ENCODE measurements at places on chromosomes 1 and 21.

- no peaks in the 10 kb centered on the region for H3K27me3 ChIP-seq
- no peak overlapping the region for H3K4me3 ChIP-seq
- no peaks in the 10 kb centered on the region for H3K36me3 ChIP-seq
- no peak for DNase-seq
- peaks cover 30% of the 10 kb centered on the region for H3K4me1 ChIP-seq
These were observed 59.5 kb downstream of the TOMM20 start for GRCh38 chr1:235069176-235069575.

DNA sequence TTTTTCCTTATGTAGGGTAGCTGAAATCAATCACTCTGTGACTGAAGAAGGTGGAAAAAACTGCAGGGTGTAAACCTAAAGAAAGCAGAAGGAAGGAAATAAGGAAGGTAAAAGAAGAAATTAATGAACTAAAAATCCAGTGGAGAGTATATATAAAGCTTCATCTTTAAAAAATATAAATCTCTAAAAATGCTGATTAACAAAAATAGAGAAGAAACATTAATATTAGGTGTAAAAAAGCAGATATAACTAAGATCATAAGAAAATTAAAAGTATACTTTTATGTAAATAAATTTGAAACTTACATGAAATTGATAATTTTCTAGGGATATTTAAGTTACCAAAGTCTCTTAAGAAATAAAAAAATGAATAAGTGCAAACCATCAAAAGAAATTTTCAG, 159.8 kb downstream of the GALNT2 start:
- DNase-seq = no peak
- no peak overlapping the region for H3K4me3 ChIP-seq
- H3K36me3 ChIP-seq = no peaks in the 10 kb centered on the region
- H3K4me1 ChIP-seq = peaks cover 46% of the 10 kb centered on the region

GRCh38 chr1:25067518-25068251, 137.6 kb upstream of the RUNX3 start:
- no peaks in the 10 kb centered on the region for H3K36me3 ChIP-seq
- H3K27ac ChIP-seq = no peak overlapping the region
- H3K4me1 ChIP-seq = no peaks in the 10 kb centered on the region
- DNase-seq = no peak

DNA sequence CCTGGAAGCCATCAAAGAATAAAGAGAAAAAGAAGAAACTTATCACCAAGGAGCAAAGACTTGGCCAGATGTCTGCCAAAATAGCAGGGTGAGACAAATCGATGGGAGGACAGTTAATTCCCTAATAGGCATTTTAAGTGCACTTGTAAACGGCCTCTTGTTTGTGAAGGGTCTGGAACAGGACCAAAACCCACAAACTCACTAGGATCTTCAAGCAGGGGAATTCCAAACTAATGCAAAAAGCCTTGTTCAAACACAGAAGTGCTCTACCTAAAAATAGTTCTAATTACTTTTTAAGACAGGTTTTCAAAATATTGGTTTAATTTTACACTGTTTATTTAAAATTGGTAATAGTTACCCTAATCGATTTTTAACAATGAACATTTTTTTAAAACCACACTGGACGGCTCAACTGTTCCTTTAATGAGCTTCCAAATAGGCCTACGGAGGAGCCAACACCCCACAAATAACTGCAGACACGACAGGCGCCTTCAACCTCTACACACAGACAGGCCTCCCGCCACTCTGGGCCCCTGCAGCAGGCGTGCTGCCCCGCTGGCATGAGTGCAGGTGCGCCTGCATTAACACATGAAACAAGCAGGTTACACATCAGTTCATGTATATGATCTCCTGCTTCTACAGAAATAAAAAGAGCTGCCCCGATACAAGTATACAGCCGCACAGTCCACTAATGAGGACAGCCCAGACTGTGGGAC, 15.8 kb downstream of the UBE2G2 start:
- H3K4me3 ChIP-seq = no peak overlapping the region
- no peak overlapping the region for H3K27ac ChIP-seq
- no peaks in the 10 kb centered on the region for H3K4me1 ChIP-seq

- no peaks in the 10 kb centered on the region for H3K27me3 ChIP-seq
- H3K36me3 ChIP-seq = no peaks in the 10 kb centered on the region
- H3K4me3 ChIP-seq = no peak overlapping the region
- H3K27ac ChIP-seq = no peak overlapping the region
- no peaks in the 10 kb centered on the region for H3K4me1 ChIP-seq
These were observed 38.2 kb downstream of the PTPRC start for GRCh38 chr1:198677027-198677426.

DNA sequence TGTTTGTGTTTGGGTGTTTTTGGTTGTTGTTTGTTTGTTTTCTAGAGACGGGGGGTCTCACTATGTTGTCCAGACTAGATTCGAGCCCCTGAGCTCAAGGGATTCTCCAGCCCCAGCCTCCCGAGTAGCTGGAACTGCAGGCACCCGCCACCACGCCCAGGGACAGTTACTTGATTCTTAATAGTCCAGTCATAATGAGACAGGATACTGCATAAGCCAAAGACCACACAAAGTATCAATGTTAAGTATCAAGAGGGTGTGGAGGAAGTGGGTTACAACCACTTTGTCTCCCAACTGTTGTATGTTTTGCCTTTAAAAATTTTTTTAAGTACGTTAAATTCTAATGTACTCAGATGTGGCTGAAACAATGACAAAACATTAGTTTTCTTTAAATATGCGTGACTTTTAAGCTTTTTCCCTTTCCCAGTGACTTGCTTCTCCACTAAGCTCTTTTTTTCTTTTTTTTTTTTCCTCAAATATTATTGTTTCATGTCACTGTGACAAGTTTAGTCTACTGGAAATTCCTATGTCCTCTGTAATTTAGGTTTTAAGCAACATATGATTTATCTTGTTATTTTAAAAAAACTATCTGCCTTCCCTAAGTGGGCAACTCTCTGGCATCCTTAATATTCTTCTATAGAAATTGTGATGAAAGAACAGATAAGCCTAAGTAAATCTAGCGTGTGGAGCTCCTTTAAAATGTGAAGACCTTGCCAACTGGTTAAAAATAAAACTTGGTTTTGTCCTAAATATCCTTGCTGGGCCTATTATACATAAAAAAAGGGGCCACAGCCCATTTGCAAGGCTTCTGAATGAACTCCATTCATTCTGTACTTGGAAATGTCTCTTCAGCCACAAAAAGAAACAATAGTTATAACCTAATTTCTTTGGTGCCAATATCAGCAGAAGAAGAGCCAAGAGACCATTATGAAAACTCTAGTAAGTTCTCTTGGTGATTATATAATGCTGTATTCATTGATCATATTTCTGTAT, 56.2 kb upstream of the DPH5 start:
- no peaks in the 10 kb centered on the region for H3K36me3 ChIP-seq
- H3K27me3 ChIP-seq = no peaks in the 10 kb centered on the region
- no peak overlapping the region for H3K27ac ChIP-seq
- no peak for DNase-seq
- H3K4me3 ChIP-seq = no peak overlapping the region
- H3K4me1 ChIP-seq = peaks cover 3% of the 10 kb centered on the region

- no peak for DNase-seq
- no peak overlapping the region for H3K27ac ChIP-seq
- H3K4me1 ChIP-seq = no peaks in the 10 kb centered on the region
- no peaks in the 10 kb centered on the region for H3K36me3 ChIP-seq
These were observed 58.5 kb upstream of the SERTAD4 start for GRCh38 chr1:210174133-210174532.

DNA sequence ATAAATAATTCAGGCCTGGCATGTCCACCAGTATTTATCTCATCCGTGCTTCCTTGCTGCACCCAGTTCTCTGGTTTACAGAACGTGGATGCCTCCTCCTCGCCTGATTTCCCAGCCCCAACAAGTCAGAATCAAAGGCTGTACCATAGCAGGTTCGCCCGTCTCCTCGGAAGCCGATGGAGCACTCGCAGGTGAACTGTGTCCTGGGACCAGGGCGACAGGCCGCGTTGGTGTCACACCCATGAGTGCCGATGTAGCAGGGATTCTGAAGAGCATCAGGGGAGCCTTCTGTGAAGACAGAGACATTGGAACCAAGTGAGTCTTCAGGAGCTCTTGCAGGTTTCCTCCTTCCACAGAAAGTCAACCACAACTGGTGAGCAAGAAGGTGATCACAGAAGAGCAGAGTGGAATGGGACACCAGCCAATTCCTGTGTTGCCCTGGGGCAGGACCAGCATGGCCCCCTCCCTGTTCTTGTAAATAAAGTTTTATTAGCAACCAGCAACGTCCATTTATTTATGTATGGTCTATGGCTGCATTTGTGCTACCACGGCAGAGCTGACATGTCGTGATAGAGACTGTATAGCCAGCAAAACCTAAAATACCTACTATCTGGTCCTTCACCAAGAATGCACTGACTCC, 40.8 kb downstream of the NID1 start:
- no peak overlapping the region for H3K27ac ChIP-seq
- H3K4me1 ChIP-seq = peaks cover 7% of the 10 kb centered on the region
- no peaks in the 10 kb centered on the region for H3K27me3 ChIP-seq
- H3K36me3 ChIP-seq = peaks cover 41% of the 10 kb centered on the region
- H3K4me3 ChIP-seq = no peak overlapping the region

- no peaks in the 10 kb centered on the region for H3K36me3 ChIP-seq
- no peak for DNase-seq
- no peak overlapping the region for H3K4me3 ChIP-seq
- no peaks in the 10 kb centered on the region for H3K27me3 ChIP-seq
- no peaks in the 10 kb centered on the region for H3K4me1 ChIP-seq
These were observed 85.9 kb downstream of the ZNF281 start for GRCh38 chr1:200323856-200324400.

GRCh38 chr1:243896313-243896712, 46.3 kb upstream of the AKT3 start:
- no peaks in the 10 kb centered on the region for H3K36me3 ChIP-seq
- DNase-seq = no peak
- H3K4me3 ChIP-seq = no peak overlapping the region
- H3K27me3 ChIP-seq = no peaks in the 10 kb centered on the region
- H3K4me1 ChIP-seq = no peaks in the 10 kb centered on the region

DNA sequence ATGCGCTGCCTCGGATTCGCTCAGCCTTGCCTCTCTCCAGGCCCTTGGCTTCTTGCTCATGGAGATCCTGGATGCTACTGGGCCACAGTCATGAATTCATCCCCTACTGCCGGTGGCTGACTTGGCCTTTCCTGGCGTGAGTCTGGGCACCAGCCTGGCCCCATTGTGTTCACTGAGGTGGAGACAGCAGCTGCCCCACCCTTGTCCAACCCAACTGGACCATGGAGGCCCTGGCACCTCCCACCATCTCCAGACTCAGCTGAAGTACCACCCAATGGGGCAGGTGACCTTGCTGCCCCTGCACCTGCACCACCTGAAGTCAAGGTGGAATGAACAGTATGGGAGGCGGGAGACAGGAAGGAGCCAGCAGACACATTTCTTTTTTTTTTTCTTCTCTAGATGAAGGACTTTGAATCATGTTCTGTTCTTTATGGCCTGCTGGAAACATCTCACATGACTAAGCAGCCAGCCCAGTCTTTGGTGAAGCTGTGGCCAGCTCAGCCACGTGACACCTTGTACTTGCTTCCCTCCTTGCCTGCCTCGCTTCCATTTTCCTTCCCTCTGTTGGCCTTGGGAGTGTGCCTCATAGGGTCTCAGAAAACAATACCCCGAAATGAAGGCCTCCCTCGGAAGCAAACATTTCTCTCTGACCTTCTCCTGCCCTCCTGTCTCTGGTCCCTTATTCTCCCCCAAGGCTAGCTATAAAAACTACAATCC, 3.8 kb upstream of the SLC30A2 start:
- H3K36me3 ChIP-seq = no peaks in the 10 kb centered on the region
- H3K4me3 ChIP-seq = no peak overlapping the region

DNA sequence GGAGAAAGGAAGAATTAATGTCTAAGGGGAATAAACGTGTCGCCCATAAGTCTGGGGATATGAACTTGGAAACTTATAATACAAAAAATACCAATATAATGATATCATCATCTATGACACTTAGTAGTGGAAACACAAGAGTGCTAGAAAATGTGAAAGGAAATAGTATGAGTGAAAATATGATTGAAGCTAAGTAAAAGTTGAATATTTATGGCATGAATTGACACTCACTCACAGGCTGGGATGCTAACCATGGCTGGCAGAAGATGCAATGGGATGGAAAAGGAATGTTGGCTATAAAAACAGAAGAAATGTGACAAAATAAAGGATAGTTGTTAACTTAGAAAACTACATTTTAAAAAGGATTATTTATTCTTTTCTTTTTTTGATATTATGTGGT, 120.1 kb downstream of the XPR1 start:
- H3K27ac ChIP-seq = no peak overlapping the region
- H3K4me3 ChIP-seq = no peak overlapping the region
- H3K36me3 ChIP-seq = no peaks in the 10 kb centered on the region
- H3K4me1 ChIP-seq = no peaks in the 10 kb centered on the region
- DNase-seq = no peak
- H3K27me3 ChIP-seq = no peaks in the 10 kb centered on the region

DNA sequence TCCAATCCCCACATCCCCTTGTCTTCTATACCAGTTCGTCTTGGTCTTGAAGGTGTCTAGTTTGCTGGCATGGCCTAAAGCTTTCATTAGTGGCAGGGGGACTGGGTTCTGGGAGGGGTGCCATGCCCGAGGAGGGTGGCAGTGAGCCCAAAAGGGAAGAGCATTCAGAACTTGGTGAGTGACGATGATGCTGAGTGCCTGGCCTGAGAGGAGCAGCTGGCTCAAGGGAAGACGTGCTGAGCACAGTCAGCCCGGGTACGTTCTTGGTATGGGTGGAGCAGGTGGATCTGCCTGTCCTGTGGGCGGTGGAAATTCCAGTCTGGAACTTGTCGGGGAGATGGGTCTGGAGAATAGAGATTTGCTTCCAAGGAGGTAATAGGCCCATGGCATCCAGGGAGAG, 4.6 kb downstream of the FDPS start:
- H3K27me3 ChIP-seq = no peaks in the 10 kb centered on the region
- no peak overlapping the region for H3K4me3 ChIP-seq
- peaks cover 4% of the 10 kb centered on the region for H3K36me3 ChIP-seq
- H3K4me1 ChIP-seq = peaks cover 19% of the 10 kb centered on the region

- H3K4me1 ChIP-seq = peaks cover 45% of the 10 kb centered on the region
- DNase-seq = no peak
- H3K27ac ChIP-seq = peak overlapping the region; percentile 96
- H3K36me3 ChIP-seq = no peaks in the 10 kb centered on the region
- H3K27me3 ChIP-seq = no peaks in the 10 kb centered on the region
These were observed 96.0 kb upstream of the ERRFI1 start for GRCh38 chr1:8122160-8122476.

DNA sequence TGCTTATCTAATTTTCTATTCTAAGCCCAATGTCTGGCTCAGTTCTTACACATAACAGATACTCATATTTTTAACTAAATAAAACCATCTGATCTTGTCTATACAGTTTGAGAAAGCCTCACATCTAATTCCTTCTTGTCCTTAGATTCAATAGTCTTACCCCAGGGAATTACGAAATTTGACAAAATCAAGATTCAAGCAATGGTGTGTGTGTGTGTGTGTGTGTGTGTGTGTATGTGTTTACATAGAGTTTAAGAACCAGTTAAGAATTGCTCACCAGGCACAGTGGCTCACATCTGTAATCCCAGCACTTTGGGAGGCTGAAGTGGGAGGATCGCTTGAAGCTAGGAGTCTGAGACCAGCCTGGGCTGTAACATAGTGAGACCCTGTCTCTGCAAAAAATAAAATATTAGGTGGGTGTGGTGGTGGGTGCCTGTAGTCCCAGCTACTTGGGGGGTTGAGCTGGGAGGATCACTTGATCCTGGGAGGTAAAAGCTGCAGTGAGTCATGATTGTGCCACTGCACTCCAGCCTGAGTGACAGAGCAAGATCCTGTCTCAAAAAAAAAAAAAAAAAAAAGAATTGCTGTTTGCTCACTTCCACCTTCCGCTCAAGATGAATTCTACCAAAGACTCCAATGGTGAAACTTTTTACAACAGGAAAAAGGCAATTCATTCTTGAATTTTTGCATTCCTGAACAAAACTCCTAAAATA, 6.2 kb downstream of the WDR64 start:
- no peak for DNase-seq
- H3K4me1 ChIP-seq = no peaks in the 10 kb centered on the region
- H3K27me3 ChIP-seq = no peaks in the 10 kb centered on the region
- H3K36me3 ChIP-seq = no peaks in the 10 kb centered on the region
- no peak overlapping the region for H3K4me3 ChIP-seq
- no peak overlapping the region for H3K27ac ChIP-seq

All from thoracic aorta (tissue), 2 donors.